ENCODE measurements at places on chromosomes 1 and 21.

DNA sequence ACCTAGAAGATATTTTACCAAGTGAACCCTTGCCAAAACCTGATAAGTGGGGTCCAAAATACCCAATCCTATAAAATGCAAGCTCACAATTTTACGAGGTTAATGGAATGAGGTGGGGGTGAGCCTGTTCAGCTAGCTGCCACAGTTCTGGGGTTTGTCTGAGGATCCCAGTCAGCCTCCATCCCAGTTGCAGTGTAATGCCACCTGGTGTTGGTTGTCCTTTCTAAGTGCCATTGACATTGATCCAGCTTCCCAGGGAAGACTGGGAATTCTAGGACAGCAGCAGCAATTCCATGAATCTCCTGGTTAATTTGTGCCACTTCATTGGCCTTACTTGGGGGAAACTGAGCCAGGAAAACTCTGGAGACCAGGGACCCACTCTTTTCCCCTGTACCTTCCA is 298.3 kb downstream of the RWDD3 start:
- no peak for DNase-seq

DNA sequence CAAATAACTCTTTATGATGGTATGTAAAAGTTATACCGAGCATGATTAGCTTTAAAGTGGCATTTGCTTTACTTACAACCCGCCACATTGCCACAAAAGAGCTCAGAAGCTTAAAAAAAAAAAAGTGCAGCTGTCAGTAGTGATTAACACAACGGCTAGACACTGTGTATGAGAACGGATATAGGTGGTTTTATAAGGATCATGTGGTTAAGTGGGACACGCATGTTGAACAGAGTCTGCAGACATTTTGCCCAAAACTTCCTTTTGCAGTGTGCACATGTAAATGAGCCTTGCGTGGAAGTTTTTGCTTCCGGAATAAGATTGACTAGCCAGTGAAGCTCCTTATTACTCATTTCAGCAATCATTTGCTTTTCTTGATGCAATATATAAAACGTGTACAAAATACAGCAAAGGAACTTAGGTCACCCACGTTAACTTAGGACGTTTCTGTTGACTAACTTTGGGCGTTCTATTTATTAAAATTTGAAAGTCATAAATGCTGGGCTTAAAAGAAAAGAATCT is 58.7 kb upstream of the RGS1 start:
- DNase-seq = peak; percentile 56

DNA sequence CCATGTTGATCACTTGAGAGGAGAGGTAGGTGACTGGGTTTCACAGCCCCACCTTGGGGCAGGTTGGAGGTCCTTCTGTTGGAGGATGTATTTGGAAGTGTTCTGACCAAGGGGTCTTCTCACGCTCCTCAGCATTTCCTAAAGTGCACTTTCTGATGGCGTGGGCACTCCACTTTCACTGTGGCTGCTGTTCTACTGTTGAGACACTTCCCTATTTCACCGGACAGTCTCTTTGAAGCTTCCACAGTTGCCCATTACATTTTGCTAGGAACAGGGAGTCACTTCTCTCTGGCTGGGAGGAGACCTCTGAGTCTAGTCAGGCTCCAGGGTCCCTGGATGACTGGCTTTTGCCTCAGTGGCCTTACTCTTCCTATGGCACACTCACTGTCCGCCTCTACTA is 180.0 kb upstream of the LMO4 start:
- DNase-seq = no peak

GRCh38 chr1:91872559-91873081 is 13.3 kb downstream of the TGFBR3 start:
- DNase-seq = no peak

- DNase-seq = no peak
Observed at GRCh38 chr21:38735626-38736206, 70.0 kb upstream of the ETS2 start.

- DNase-seq = peak; percentile 95
Observed at GRCh38 chr1:155017041-155017945, 14.7 kb downstream of the ZBTB7B start.

GRCh38 chr1:59116920-59117542 is 179.9 kb upstream of the FGGY start:
- DNase-seq = no peak

DNA sequence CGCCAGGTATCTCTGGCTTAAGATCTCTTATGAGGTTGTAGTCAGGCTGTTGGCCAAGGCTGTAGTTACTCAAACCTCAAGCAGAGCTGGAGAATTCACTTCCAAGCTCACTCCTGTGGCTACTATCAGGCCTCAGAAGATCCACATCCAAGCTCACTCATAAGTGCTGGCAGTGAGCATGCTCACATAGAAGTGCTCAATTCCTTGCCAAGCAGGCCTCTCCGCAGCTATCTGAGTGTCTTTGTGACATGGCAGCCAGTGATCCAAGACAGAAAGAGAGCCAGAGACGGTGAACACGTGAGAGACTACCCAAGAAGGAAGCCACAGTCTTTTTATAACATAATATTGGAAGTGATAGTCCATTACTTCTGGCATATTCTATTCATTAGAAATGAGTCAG is 278.2 kb downstream of the PAPPA2 start:
- DNase-seq = no peak

- no peak for DNase-seq
Observed at GRCh38 chr1:168304865-168305264, 24.2 kb downstream of the TBX19 start.

DNA sequence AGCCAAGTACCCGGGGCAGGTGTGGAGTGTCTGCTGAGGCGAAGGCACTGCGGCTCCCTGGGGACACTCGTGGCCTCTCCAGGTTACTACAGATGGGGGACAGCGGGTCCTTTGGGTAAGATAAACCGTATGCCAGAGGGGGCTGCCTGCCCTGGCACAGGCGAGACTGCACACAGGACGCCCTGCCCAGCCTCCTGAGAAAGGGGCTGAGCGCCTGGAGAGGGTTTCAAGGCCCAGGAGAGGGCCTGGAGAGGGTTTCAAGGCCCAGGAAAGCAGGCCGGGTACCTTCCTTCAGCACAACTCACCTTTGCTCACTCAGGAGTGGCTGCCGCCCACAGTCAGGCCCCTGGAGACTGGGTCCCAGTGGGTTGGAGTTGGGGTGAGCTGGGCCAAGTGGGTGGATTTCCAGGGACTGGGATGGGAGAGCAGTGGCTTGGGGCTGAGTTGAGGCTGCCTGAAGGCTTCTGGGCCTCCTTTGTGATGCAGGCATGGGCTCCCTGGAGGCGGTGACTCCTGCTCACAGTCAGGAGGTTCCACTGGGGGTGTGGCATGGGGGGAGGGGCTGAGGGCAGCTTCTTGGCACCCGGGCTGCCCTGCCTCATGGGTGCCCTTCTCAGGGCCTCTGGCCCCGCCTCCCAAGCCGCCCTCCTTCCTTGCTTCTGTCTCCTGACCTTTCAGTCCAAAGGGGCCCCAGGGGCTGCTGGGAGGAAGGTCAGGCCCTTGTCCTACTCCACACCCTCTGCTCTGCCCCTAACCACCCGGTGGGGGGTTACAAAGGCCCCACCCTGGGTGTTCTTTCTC is at the start of gene MMEL1:
Gene MMEL1 (minus strand): TSS at position 456 of the 801 bp plus-strand sequence. CDS start 3,532 bp downstream, outside the sequence.
- DNase-seq = no peak

DNA sequence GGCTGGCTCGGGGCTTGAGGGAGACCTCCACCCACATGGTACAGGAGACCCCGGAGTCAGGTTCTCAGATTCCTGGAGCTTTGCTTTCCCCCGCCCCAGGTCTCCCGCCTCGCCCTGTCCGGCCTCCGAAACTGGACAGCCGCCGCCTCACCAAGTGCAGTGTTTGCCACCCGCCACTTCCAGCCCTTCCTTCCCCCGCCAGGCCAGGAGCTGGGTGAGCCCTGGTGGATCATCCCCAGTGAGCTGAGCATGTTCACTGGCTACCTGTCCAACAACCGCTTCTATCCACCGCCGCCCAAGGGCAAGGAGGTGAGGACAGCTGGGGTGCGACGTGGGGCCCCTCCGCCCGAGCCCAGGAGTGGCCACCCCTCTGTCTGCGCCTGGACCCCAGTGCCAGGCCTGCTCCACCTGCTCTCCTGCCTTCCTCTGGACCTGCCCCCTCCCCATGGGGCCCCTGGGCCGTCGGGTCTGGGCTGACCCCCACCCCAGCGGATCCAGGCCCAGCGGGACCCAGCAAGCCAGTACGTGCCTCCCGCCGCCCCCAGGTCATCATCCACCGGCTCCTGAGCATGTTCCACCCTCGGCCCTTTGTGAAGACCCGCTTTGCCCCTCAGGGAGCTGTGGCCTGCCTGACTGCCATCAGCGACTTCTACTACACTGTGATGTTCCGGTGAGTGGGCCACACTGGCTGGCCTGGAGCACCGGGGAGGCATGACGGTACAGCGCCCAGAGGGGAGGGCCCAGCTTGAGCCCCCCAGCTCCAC is 8.7 kb downstream of the SELENON start:
- DNase-seq = no peak

DNA sequence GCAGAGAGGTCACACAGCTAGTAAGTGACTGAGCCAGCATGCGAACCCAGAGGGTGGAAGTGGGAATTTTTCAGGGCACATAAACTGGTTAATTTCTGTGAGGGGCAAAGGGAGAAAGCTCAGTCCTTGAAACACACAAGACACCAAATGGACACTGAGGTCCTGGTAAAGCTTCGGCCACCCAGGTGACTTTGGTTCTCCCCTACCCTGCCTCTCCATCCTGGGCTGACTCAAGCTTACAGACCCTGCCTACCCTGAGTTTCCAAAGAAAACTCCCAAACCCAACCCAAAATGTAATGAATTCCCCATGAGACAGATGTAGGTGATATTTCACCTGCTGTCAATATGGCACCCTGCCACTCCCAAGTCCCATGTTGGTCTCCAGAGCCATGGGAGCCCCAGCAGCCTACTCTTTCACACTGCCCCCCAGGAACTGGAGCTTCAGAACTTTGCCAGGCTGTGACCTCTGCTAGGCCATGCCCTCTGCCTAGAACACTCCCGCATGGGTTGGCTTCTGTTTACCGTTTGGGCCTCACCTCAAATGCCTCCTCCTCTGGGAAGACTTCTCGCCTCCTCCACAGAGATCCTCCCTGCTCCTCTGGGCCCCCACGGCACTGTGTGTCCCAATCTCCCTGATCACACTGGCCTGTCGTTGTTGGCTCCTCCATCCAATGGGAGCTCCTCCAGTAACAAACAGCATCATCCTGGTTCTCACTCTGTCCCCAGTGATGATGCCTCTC is 3.7 kb upstream of the LRP8 start:
- no peak for DNase-seq

GRCh38 chr1:64065571-64065970 is 137.9 kb upstream of the UBE2U start:
- no peak for DNase-seq

- DNase-seq = no peak
Observed at GRCh38 chr21:44511938-44512275, 28.1 kb downstream of the KRTAP10-1 start.

DNA sequence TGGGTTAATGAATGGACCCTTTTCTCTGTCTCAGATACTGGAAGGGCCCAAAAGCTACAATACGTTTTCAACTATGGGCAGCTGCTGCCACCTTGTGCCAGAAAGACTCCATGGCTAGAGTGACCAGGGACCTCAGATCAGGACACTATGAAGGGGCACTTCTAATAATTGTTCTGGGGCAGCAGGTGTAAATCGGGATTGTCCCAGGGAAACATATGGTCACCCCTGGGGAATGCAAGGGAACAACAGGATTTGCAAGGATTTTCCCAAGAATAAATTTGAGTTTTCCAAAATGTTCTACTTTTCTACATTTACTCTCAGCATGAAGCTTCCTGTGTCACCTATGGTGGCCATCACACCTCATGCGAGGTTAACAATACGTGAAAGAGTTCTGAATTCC is 12.0 kb upstream of the FCAMR start:
- DNase-seq = no peak

DNA sequence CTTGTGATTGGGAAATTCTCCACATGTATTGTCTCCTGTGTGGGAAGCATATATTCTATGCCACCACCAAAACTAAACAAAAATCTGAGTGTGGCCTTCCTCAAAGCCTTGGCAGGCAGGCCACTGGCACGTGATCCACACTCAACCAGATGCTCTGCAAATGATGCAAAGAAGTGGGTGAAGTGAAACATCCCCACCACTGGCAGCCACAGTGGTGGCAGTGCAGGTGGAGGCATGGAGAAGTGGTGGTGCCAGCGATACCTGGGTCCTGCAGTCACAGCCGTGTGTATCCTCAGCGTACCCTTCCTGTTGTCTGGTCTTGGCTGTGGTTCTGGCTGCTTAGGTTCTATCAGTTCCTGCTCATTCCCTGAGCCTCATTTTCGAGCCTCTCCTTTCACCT is 65.2 kb downstream of the PLPPR5 start:
- no peak for DNase-seq

GRCh38 chr1:36874271-36875060 is 159.8 kb downstream of the GRIK3 start:
- no peak for DNase-seq

All from HAP-1 (cell line).